AG08395 (cell line): ENCODE measurements at places on chromosomes 3 and 15.

GRCh38 chr15:89002281-89002761, 85.9 kb upstream of the ABHD2 start:
- peak; percentile 91 for DNase-seq

DNA sequence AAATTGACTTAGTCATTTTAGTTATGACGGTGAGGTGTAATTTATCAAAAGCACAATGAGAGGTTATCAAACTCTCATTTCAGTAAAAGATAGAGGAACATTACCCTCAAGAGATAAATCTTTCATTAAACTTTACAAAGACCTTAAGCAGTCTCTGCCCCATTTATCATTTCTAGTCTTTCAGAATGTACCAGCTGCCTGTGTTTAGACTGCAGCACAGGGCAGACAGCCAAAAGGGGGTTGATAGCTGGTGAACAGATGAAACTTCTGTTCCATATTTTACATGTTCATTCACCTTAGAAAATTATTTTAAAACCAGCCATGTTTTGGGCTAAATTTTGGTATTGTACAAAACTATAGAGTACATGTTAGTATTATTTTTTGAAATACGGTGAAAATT, 514.6 kb upstream of the CNTN3 start:
- DNase-seq = no peak

DNA sequence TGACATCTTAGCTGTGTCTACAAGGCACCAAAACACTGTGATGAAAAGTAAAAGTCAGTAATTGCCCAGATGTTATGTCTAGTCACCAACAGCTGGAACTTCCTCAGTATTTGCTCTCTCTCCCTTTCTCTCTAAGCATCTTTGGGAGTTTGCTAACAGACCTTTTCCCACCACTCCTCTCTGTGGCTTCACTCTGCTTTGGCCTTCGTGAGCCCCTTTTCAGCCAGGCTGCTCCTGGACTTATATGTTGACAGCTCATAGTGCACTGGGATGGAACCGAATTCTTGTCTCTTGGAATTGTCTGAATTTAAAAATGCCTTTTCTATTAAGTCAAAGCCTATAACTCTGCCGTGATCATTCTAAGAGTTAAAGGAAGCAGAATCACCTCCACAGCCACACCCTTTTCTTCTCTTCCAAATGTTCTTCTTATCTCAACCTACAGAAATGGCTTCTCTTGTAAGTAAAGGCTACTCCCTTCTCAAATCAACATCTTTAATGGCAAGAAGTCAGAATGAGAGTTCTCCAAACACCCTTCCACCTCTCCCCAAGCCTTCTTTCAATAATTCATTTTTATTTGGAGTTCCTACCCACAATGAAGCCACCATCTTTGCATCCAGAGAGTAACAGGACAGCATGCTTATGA, 17.2 kb upstream of the FOXP1 start:
- peak; percentile 10 for DNase-seq

GRCh38 chr3:134650431-134651346, at the start of gene KY:
Gene KY (minus strand): TSS chr3:134651022. CDS start chr3:134650960, 62 bp downstream.
- DNase-seq = peak; percentile 64

DNA sequence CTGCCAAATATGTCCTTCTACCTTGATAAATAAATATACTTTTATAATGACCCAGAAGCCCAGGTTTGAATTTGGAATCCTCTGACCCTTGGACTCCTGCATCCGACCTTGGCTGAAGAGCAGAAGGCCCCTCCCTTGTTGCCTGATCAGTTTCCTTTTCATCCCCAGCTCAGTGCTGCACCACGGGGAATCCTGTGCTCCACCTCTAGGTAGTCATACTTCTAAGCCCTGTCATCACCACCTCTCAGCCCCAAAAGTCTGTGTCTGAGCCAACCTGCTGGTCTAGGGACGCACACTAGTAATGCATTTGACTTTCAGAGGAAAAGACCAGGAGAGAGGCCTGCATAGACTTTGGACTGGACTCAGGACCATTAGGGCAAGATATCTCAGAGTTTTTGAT, 310.6 kb downstream of the NLGN1 start:
- no peak for DNase-seq

GRCh38 chr15:31207246-31207645, 105.7 kb upstream of the TRPM1 start:
- no peak for DNase-seq

GRCh38 chr15:95520511-95520910, 810.0 kb upstream of the NR2F2 start:
- DNase-seq = no peak
